ENCODE measurements at places on chromosomes 11 and 22.

- DNase-seq = peak; percentile 1
Measured at GRCh38 chr11:113376156-113376555, 11.4 kb upstream of the ANKK1 start.

GRCh38 chr22:28344918-28345703, 334.5 kb downstream of the TTC28 start:
- DNase-seq = no peak

DNA sequence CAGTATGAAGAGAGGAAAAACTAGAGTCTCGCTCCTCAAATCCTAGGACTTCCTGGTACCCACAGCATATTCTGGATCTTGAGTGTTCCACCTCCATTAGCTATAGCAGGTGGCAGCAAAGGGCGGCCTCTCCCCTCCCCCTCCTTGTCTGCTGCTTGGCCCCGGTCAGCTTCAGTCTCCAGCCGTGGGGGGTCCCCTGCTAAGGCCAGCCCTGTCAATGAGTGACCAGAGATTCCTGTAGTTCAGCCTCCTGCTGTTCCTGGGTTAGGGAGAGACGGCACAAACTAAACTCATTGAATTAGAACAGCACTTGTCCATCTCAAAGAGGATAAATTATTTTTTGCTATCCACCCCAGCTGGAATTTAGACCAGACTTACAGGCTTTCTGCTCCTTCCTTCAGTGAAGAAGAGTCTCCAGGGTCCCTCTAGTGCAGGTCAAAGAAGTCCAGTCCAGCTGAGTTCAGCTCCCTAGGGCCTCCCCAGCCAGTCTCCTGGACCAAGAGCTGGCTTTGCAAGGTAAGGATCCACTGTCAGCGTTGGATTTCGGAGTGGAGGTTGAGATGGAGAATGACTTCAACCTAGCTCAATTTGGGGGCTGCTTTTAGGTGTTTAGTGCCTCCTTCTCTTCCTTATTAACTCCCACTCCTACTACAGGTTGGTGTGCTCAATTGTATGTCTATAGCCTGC, 1.1 kb upstream of the PHLDB1 start:
- no peak for DNase-seq

GRCh38 chr11:124440608-124441007, 4.9 kb downstream of the OR8B8 start:
- no peak for DNase-seq

DNA sequence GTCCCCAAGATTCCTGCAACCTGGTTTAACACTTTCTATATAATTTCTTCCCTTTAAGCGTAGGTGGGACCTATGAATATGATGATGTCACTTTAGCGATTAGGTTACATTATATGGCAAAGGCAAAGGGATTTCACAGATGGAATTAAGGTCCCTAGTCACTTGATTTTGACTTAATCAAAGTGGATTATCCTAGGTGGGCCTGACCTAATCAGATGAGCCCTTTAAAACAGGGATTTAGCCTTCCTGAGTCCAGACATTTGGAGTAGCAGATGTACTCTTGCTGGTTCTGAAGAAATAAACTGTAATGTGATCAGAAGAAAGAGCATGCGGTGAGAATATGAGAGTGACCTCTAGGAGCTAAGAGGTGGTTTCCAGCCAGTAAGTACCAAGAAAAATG, 67.8 kb upstream of the LIN7C start:
- no peak for DNase-seq

- DNase-seq = no peak
Measured at GRCh38 chr11:119797123-119797611, 68.2 kb upstream of the NECTIN1 start.

GRCh38 chr11:66479394-66480116, 679 bp upstream of the DPP3 start:
- DNase-seq = peak; percentile 25

GRCh38 chr22:21778705-21779363, 43.2 kb upstream of the YPEL1 start:
- DNase-seq = no peak

DNA sequence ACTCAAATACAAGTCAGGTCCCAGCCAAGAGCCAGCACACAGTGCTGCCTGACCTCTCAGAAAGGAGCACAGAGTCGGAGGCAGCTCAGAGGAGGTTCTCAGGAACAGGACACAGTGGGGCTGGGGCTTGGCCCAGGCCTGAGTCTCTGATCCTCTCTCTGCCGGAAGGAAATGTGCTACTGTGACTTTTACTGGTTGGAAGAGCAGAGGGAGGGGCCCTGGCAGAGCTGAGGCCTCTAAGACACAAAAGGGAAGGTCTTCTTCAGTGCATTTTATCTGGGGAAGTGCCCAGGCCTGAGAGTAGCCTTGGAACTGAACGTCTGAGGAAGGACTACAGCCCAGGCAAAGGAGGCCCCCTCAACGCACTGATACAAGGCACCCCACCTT, 16.2 kb upstream of the CASTOR1 start:
- peak; percentile 58 for DNase-seq

DNA sequence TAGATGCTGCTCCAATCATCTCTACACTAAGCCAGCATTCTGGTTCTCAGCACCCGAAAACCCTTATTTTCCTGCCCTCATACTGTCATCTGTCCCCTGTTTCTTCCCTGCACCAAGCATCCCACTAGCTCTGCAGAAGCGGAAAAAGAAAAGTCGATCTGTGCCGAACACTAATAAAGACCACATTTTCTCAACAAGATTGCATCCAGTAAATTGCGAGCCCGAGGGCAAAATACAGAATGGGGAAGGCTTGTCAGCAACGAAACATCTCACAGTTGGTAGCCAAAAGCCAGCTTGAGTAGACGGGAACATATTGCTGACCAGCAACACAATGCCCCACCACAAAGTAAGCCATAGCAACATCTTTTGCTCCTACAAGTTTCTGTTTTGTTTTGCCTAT, 227.4 kb downstream of the CADM1 start:
- no peak for DNase-seq

DNA sequence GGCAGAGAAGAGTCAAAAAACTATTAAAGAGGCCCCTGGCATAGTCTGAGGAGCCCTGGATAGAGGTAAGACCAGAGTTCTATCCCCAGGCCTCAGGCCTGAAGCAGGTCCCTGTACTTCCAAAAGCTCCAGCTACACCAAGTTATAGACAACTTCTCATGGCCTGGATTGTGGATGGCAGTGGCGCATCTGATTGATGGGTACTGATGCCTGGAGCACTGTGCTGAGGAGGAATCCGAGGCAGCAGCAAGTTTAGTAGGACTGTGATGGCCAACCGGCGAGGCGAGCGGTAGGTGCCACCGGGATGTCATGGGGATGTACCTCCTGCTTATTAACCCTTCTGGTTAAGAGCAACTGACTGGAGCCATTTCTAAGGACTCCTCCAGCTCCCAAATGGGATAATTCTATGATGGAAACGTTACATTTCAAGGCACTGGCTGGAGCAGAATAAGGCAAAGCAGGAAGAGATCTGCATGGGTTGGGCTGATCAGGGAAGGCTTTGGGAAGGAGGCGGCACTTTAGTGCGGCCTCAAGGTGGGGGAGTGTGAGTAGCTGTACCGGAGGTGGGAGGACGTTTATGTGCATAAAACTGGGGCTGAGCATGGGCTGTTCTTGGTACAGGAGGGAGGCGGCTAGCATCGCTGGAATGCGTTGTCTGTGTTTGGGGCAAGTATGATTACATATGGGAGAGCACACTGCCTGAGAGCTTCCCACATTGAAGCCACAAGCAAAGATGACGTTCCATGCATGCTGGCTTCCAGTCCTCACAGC, 24.2 kb upstream of the JAM3 start:
- DNase-seq = no peak

- DNase-seq = no peak
Measured at GRCh38 chr11:22234743-22235142, 41.9 kb downstream of the ANO5 start.

- DNase-seq = peak; percentile 48
Measured at GRCh38 chr11:119169282-119169719, 776 bp downstream of the NLRX1 start.

- DNase-seq = no peak
Measured at GRCh38 chr11:34360046-34360445, 2.2 kb upstream of the ABTB2 start.

DNA sequence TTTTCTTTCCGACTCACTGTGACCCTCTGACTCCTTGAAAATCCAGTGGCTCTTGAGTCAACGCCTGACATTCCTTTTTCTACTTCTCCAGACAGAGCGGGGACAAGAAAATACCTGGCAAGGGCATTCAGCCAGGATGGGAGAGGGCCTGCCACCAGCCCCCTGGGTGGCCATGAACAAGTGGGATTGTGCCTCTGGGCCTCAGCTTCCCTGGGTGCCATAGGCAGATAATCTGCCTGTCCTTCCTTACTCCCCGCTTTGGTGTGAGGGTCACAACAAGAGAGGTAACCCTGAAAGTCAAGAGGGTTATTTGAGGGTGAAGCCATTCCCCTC, 613.9 kb upstream of the CADM1 start:
- DNase-seq = no peak

GRCh38 chr11:7537265-7537664, 23.5 kb downstream of the PPFIBP2 start:
- DNase-seq = no peak

DNA sequence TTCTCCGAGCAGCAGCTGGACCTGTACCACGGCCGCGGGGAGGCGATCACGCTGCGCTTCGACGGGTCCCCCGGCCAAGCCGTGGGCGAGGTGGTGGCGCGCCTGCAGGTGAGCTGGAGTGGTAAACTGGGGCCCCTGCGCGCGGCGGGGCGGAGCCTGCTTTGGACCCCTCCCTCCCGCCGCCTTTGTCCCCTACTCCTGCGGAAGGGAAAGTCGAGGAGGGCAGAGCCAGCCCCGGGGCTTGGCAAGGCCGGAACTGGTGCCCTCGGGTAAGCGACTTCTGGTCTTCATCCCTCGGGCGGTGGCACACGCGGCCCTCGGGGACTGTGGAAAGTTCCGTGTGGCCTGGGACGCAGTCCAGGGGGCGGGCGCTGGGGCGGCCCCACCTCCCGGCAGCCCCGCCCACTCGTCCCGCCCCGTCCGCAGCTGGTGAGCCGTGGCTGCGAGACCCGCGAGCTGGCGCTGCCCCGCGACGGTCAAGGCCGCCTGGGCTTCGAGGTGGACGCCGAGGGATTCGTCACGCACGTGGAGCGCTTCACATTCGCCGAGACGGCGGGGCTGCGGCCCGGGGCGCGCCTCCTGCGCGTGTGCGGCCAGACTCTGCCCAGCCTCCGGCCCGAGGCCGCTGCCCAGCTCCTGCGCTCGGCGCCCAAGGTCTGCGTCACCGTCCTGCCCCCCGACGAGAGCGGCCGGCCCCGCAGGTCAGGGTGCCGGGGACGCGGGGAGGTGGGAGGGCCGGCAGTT, 9.2 kb downstream of the SIPA1 start:
- no peak for DNase-seq

GRCh38 chr11:9858822-9859221, 194.9 kb downstream of the SWAP70 start:
- DNase-seq = no peak

GRCh38 chr22:39498368-39498767, 3.7 kb upstream of the MIEF1 start:
- no peak for DNase-seq

DNA sequence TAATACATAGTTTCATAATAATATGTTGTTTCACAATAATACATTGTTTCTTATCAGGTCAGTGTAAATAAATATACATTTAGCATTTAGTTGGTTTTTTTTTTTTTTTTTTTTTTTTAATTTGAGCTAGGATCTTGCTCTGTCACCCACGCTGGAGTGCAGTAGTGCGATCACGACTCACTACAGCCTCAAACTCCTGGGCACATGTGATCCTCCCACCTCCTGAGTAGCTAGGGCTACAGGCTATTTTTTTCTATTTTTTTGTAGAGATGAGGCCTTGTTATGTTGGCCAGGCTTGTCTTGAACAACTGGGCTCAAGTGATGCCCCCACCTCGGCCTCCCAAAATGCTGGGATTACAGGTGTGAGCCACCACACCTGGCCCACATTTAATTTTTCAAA, 43.5 kb downstream of the MIAT start:
- DNase-seq = no peak

DNA sequence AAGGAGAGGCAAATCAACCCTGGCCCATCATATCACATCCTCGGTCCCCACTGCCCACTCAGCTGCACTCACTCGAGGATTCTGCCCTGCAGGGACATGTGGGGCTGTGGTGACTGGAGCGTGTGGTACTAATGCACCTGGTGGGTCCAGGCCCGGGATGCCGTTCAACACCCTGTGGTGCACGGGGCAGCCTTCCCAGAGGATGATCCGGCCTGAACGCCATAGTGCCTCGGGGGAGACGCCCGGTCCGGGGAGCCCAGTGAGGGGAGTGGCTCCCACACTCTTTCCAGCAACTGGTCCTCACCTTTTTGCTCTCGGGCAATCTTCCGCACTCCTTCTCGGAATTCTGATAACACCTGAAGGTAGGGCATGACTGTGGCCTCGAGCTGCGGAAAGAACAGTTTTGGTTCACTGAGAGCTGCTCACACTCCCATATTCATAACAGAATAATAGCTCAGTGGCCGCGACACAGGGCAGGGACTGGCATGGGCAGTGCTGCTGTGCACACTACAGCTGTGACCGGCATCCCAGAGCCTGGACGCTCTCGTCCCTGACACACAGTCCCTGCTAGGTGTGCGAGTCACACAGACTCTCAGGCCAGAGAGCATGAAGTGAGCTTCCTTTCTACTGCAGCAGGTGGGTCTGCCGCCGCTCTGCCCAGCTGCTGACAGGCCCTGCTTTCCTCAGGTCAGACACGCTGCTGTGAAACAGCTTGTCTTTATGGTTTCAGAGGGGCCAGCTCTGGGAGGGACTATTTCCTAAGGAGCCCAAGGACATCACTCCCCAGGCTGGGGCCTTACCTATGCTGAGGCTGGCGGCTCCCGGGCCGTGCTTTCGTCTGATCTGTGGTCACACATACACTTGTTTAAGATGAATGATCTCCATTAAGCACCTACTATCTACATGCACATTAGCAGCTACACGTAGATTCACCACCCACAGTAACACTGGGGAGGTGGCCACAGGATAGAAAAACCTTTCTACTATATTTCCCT, 20.1 kb upstream of the NAP1L4 start:
- no peak for DNase-seq

GRCh38 chr11:57787006-57787604, 25.5 kb downstream of the CTNND1 start:
- peak; percentile 32 for DNase-seq

DNA sequence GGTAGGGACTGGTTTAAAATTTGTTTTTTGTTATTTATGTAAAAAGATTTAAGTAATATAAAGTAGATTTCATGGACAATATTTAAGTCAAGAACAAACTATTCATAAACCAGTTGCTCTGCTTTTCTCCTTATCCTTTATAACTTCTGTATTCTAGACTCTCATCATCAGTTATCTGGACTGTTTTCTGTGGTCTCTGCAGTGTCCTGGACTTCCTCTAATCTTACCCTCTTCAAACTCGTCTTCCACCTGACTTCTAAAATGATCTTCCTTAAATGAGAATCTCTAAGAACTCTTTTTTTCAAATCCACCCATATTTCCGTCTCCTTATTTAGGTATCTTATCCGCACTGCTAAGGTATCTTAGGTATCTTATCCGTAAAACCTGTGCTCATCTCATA, 8.1 kb downstream of the RRM1 start:
- no peak for DNase-seq

Measured in suppressor macrophage treated with lipopolysaccharide for 4 hours (primary cell).